Vein endothelial cell (primary cell): ENCODE measurements at places on chromosomes 6 and 20. TPM values are rescaled to one million over a fixed set of nuclear protein-coding genes. Genes with fewer than 3 reads are reported as not detected.

TNXB gene
- 2.1 and 4.2 TPM in 2 replicates for total RNA-seq

DEFB124 gene
- total RNA-seq: not detected in 2 replicates

OLIG3 gene
- total RNA-seq: not detected in 2 replicates

PGC gene
- total RNA-seq: not detected in 2 replicates

PPP1R14C gene
- total RNA-seq: not detected in 2 replicates

HSPA12B gene
- total RNA-seq: 3.9 and 11.1 TPM in 2 replicates

TXLNB gene
- 0.33 and 0.38 TPM in 2 replicates for total RNA-seq

PRSS16 gene
- total RNA-seq: not detected in 2 replicates

EPPIN gene
- not detected in 2 replicates for total RNA-seq

TGM2 gene
- total RNA-seq: 938 and 1,115 TPM in 2 replicates
